GM06990 (cell line): ENCODE measurements at places on chromosomes 5 and 9.

- no peak for DNase-seq
Measured at GRCh38 chr9:114107286-114108001, 8.4 kb upstream of the KIF12 start.

DNA sequence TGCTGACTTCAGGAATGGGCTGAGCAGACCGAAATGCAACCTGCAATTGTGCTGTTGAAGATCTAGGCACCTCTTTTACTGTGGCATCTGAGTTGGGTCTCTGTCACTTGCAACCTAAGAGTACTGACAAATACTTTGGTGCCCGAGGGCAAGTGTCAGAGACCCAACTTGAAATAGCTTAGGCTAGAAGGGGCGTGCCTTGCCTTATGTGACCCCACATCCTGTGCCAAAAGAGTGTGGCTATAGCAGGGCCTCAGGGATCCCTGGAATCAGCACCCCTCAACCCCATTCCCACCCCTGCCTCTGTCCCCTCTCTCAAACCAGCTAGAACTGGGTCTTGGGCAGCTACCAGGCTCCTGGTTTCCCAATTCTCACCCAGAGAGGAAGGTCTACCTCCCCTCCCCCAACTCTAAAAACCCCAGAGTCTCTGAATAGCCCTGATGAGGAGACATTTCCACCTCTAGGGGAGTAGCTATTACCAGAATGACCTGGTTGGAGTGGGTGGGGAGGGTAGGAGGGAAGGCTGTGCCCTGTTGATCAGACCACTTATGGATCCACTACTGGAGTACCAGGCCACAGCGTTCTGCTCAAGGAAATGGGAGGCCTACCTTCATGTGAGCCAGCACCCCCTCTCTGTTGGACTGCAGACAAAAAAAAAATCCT is 17.5 kb downstream of the RAI14 start:
- no peak for DNase-seq

- DNase-seq = no peak
Measured at GRCh38 chr9:127928676-127929624, 1.6 kb downstream of the PIP5KL1 start.

- DNase-seq = no peak
Measured at GRCh38 chr9:101366038-101366756, 18.6 kb downstream of the BAAT start.

GRCh38 chr5:158845941-158846340 is 253.8 kb downstream of the EBF1 start:
- DNase-seq = no peak

GRCh38 chr9:37618817-37619216 is 26.4 kb upstream of the TOMM5 start:
- DNase-seq = no peak
